ENCODE measurements at places on chromosomes 4 and X.

GRCh38 chr4:39319676-39320075 is 46.5 kb downstream of the RFC1 start:
- peak; percentile 20 for DNase-seq

DNA sequence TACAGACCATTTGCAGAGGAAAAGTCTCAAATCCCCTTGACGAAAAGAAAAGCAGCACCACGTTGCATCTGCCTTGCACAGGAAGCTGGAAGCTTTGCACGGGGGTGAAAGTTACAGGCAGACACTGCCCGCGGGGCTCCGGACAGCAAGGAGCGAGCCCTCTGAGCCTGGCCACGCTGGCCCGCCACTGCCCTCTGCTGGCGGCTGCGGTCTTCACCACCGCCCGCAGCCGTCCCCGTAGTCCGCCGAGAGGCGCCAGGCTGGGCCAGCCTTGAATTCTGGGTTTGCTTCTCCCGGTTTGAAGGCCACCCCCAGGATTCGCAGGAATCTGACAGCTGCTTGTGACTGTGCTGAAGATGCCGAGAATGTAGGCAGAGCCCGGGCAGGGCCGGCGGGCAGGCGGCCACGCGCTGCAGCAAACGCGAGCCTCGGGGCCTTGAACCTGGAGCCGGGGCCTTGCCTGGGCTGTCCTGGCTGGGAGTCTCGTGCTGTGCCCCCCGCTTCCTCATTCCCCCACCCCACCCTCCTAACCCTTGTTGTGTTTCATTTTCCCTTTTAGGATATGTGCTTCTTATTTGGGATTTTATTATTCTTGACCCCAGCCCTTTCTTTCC is 49.2 kb downstream of the ENPP6 start:
- peak; percentile 70 for DNase-seq

GRCh38 chr4:110631584-110632505 is 9.0 kb upstream of the PITX2 start:
- DNase-seq, result peak; percentile 71

DNA sequence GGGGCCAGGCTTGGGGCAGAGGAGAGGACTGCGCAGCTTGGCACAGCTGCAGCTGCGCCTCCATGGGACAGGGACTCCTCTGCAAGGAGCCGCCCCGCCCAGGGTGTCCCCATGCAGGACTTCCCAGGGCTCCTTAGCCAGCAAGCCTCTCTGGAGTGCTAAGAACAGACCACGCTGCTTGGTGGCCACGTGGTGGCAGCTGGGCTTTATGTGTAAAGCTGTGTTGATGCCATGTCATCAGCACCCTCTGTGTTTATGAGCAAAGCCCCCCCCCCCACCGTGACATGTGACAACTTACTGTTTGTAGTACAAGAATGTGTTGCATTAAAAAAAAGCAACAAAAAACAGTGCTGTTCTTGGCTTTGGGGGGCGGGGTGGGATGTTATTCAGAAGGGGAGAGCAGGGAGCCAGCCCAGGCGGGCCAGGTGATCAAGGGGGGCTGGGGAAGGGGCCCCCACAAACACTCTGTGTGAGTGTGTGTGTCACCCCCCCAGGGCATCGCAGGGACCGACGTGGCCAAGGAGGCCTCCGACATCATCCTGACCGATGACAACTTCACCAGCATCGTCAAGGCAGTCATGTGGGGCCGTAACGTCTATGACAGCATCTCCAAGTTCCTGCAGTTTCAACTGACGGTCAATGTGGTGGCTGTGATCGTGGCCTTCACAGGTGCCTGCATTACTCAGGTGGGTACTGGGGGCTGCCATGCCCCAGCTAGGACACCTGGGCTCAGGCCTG is 40.3 kb downstream of the ATP2B3 start:
- no peak for DNase-seq

DNA sequence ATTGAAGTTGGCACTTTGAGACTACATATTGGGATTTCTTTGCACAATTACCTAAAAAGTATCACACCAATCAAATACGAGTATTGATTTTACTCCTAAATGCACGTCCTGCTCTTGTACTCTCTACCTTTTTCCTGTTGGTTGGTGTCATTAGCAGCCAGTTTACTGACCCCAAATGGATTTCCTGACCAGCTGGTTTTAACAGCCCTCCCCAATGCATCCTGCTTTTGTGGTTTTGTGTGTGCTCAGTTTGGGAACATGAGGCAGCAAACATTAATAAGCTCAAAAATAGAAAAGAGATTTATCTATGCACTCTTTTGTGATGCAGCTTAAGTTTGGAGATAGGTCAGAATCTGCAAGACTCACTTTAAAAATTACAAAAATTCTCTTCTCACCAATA is 230.3 kb downstream of the MAPK10 start:
- no peak for DNase-seq

DNA sequence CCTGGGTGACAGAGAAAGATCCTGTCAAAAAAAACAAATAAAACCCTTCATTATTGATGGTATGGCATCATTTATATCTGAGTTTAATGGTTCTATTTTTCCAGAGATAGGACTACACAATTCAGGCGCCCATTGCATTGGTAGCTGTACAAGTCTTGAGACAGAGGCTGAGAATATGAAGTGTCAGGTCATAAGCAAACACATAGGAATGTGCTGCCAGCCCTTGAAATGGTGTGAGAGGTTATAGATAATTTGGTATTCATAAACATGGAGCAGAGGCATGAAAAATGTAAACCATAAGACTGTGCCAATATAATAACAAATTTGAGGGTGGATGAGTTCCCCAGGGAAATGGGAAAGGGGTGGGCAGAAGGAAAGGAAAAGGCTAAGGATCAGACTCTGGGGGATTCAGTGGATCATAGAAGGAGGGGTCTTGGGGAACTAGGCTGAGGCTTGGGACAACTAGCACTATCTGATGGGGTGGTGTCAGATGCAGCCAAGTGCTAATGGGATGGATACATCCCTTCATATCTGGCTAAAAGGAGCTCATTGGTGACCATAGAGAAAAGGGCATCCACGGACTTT is 50.8 kb downstream of the MAOA start:
- DNase-seq, result no peak

DNA sequence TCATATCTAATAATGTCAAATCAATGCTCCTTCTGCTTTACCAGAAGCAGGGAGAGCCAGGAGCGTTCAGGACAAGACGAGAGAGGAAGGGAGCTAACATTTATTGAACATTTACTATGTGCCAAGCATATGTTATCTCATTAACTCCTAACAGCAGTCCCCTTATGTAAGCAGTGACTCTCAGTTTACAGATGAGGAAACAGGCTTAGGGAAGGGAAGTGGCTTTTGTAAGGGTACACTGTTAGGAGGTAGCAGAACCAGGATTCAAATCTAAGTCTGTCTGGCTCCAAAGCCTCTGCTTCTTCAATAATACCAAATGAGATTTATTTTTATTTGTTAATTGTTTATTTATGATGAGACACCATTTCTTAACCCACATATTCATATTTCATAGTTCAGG is 2.6 kb upstream of the STARD8 start:
- DNase-seq, result peak; percentile 23

DNA sequence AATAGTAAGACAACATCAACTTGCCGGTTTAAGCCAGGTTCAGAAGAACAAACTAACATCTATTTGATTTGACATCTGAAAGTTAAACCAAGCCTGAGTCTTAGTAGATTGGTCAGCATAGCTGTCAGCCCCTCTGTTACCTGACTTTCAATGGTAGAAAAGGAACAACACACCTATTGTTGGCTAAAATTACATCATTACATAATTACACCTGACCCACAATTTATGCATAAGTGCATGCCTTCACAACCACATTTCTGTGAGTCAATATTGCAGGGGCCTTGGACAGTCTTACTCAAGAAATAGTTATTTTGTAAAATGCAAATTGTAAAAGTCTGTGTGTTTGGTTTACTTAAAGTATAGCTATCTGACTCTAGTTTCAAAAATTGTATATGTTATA is 36.2 kb downstream of the EGFL6 start:
- DNase-seq, result no peak

- peak; percentile 66 for DNase-seq
Measured at GRCh38 chr4:79576429-79576753, 168.4 kb upstream of the GK2 start.

Data from NB4 (cell line).